Right ventricle myocardium superior (tissue), 1 donor: ENCODE measurements at places on chromosomes 6 and 20. TPM values are rescaled to one million over a fixed set of nuclear protein-coding genes. Genes with fewer than 3 reads are reported as not detected.

GRCh38 chr6:145279993-145280392 lies 455.3 kb downstream of the EPM2A start:
- no peak for DNase-seq

- no peak for DNase-seq
Measured at GRCh38 chr20:37688093-37688492, 5.7 kb upstream of the CTNNBL1 start.

GRCh38 chr6:85490516-85491248 lies 40.8 kb downstream of the NT5E start:
- no peak for DNase-seq

GRCh38 chr6:140857739-140858380 lies 1274.9 kb upstream of the GJE1 start:
- DNase-seq: no peak

KCNK16 gene
- total RNA-seq: not detected

WFDC2 gene
- total RNA-seq: 1.0 TPM

B3GAT2 gene
- total RNA-seq: not detected
